Fibroblast of villous mesenchyme (primary cell): ENCODE measurements at places on chromosomes 6 and 20. TPM values are rescaled to one million over a fixed set of nuclear protein-coding genes. Genes with fewer than 3 reads are reported as not detected.

GRCh38 chr6:168858926-168859325, 394.7 kb downstream of the THBS2 start:
- DNase-seq: no peak

DNA sequence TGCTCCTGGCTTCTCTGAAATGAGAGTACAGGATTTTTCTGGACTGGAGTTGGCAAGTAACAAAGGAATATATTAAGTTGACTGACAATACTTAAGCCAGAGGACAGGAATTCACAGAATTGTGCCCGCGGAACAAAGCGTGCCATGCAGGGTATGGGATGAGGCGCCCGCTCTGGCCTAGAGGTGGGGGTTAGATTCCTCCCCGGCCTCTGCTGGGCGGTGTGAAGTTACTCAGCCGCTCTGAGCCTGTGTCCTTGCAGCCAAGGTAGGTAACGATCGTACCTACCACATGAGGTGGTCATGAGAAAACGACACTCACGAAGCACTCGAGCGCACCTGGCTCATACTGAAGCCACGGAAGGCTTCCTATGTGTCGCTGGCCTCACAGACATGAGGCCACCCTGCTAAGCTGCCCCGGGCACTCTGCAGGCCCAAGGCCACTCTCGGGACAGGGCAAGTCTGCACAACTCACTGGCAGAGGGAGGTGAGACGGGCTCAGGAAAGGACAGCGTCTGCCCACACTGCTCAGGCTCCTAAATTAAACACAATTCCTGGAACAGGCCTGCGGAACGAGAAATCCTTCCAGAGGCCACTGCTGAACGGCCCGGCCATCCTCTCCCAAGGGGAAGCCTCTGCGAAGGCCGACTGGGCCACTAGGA, 70.8 kb downstream of the PSMG4 start:
- no peak for DNase-seq

- no peak for DNase-seq
These were observed 35.2 kb upstream of the STMND1 start for GRCh38 chr6:17066610-17067009.

TNXB gene
- 4.8 and 17.7 TPM in 2 replicates for total RNA-seq

GPR6 gene
- not detected in 2 replicates for total RNA-seq

GRCh38 chr6:88614316-88614877, 349.0 kb downstream of the RNGTT start:
- no peak for DNase-seq

- DNase-seq: no peak
These were observed 105.0 kb upstream of the MAP3K7 start for GRCh38 chr6:90691823-90692222.

DNA sequence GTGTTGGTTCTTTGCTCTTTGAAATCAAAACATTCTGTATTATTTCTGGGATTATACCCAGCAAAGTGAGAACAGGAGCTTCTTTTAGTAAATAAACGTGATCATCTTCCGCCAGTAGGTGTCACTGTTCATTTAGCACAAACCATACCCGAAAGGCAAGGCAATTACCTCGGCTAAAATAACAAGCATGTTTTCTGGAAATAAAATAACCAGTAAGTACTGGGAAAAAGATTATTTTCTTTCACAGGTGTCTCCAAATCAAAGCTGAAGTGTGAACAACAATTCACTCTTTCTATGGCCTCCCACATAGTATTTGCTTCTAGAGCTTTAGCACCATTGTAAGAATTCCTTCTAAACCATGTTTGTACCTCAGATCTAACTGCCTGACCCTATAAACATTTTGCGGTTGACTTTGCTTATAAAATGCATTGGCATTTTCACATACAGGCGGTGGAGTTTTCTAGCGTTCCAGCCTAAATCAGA, 144.6 kb upstream of the AGPAT4 start:
- peak; percentile 84 for DNase-seq

ERVFRD-1 gene
- not detected in 2 replicates for total RNA-seq

ZSWIM3 gene
- 3.2 and 5.6 TPM in 2 replicates for total RNA-seq

GRCh38 chr6:8174571-8174970, 72.2 kb upstream of the EEF1E1 start:
- no peak for DNase-seq

DNA sequence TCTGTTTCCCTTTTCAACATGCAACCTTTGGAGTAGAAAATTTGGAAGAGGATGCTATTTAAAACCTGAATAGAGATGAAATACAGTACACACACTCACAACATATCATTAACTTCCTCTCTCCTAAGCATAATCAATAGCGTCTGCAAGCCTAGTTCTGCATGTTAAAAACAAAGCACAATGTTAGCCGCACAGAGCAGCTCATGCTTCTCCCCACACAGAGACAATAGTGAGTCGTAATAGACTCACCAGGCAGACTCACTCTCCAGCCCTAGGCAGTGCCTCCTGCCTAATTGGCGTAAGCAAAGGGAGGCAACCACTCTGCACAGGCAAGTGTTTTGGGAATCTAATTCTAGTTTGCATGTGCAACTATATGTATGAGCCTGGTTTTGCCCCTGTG, 45.8 kb upstream of the ARID1B start:
- DNase-seq: peak; percentile 7

DNA sequence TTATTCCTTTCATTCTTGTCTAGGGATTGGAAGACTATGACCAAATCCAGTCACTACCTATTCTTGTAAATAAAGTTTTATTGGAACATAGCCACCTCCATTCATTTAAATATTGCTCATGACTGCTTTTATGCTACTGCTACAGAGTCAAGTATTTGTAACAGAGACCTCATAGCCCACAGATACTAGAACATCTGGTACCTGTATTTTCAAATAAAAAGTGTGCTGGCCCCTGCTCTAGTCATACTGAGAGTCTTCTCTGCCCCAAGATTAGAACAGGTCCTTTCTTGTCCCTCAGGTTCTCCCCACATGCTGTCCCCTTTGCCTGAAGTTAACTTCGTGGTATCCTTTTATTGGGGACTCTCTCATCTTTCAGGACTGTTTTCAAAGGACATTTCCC, 422.3 kb downstream of the CBLN4 start:
- no peak for DNase-seq

DNA sequence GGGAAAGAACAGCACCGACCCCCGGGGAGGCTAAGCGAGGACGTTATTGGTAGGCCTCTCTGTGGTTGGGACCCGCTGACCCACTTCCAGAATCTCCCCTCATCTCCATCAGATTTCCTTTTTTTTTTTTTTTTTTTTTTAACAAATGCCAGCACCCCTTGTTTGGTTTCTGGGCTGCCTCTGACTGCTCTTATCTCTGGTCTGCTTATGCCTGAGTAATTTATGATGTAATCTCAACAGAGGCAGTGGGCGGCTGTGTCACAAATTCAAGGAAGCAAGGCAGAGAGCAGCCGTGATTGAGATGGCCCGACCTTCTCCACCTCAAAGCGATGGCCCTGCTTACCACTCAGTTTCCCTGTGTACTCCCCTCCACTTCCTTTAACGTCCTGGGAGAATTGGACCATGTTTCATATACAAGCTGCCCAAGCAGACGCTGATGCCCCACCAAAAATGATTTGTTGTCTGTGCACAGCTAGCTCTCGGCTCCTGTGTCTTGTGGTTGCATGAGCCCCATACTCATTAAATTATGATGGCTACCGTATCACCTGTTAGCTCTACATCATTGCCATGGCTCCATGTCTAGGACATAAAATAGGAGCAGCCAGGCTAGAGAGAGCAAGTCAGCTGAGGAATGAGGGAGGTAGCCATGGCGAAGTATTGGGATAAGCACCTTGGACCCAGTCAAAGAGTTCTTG, 98.1 kb downstream of the ZNF217 start:
- DNase-seq: no peak

GRCh38 chr6:151330130-151330696, 61.1 kb downstream of the ZBTB2 start:
- peak; percentile 95 for DNase-seq

GRCh38 chr6:62528894-62529526, 243.0 kb upstream of the KHDRBS2 start:
- no peak for DNase-seq

GRCh38 chr6:84553527-84553926, 210.9 kb downstream of the TBX18 start:
- no peak for DNase-seq

ZSCAN31 gene
- total RNA-seq: 3.5 and 3.9 TPM in 2 replicates

GRCh38 chr6:15113587-15113986, 132.3 kb upstream of the JARID2 start:
- no peak for DNase-seq

BMP2 gene
- total RNA-seq: 4.3 and 19.3 TPM in 2 replicates

IL22RA2 gene
- total RNA-seq: not detected in 2 replicates

DNA sequence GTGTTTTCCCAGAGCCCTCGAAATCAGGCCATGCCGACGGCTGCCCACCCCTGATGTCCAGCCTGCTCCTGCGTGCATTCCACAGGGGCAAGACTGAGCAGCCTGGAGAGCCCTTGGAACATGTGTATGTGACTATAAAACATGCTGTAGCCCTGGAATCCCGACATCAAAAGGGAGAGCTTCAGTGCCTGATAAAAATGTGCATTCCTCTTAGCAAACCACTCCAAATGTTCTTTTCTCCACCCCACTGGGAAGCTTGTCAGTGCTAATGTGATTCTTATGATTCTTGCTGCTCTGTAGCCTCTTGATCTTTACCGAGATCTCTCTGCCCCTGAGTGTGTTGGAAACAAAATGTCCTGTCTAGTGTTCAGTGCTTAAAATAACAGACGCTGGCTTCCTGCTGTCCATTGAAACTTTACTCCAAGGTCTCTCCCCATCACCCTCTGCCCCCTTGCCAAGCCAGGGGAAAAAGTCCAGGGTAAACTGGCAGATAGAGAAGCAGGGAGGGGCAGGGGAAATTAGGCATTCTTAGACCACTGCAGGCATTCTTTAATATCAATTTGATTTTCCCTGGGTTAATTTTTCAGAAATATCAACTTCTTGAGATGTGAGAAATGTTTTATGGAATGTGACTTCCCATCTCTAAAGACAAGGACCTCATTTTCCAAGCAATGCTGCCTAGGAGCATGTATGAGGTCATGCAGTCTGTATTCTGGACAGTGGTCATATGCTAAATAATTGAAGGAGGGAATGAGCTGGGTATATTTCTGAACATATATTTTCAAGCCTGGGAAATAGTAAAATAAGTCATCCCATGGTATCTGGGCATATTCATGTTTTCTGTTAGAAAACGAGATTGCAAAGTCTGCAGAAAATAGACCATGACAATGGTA, 73.8 kb upstream of the ISM1 start:
- no peak for DNase-seq

DNA sequence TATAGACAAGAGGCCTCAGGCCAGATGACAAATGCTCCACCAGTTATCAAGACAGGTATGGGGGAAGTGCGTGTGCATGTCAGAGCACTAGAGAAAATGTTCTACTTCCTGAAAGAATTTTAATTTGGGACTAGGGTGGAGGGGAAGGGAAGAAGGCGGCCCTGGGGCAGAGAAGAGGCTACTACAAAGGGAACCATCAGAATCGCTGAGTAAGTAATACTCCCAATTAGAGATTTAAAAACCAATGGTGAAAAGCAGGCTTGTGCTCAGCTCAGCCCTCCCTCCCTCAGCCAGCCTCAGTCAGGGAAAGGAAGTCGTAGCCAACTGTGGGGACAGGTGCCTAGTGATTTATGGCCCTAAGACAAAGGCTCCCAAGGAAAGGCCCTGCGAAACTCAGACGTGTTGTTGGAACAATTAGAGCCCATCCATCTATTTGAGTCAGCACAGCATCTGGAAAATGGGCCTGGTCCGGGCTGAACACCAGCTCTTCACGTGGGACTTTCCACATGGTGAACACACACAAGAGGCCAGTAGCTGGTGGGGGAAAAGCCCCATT, 15.0 kb upstream of the MAFB start:
- no peak for DNase-seq

- no peak for DNase-seq
These were observed 185.1 kb downstream of the COL19A1 start for GRCh38 chr6:70051197-70052124.

DNA sequence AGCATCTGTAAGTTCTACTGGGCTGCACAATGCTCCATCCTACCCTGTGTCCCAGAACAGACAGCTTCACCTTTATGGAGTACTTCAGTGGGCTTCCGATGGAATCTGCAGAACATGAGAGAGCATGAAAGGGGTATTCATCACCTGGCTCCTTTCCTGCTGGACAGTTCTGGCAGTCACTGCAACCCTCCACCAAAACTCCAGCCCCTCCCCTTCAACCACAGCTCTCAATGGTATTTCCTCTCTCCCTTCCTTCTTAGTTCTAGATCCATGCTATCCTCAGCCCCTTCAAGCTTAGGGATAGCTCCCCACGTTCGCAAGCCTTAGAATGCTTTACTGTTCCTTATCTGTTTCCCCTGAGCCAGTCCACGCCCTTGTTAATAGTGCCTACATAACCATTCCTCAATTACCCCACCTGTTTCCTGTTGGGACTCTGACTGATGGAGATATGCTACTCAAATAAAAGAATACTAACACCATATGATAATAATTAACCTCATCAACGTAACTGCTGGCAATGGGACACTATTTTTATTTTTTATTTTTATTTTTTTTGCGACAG, 26.8 kb downstream of the TRAM2 start:
- DNase-seq: no peak

DNA sequence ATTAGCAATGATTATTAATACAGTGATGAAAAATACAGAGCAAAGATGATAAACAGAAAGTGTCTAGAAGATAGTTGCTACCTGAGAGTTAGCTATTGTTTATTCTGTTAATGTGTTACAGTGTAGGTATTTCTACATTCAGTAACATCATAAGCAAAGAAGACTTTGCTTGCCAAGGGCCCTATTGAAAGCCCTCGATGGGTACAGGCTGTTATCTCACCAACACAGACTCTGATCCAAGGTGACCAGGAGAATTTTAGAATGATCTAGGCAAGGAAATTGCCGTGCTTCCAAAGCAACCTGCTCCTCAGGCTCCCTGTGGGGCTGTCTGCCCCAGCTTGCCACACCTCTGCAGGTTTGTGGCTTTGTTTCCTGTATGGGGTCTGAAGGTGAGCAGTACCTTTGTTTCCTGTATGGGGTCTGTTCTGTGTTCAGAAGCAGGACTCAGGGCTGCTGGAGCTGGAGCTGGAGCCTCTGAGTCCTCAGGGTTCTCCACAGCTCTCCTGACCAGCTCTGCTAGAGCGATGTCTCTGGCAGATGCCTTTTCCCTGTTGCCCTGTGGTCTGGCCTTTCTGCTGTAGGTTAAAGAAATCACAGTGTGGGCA, 32.5 kb downstream of the PHACTR3 start:
- no peak for DNase-seq

GRCh38 chr20:6028818-6029217, 25.0 kb downstream of the LRRN4 start:
- DNase-seq: no peak

- peak; percentile 41 for DNase-seq
These were observed 33.5 kb upstream of the TSPYL1 start for GRCh38 chr6:116313101-116313776.

DNA sequence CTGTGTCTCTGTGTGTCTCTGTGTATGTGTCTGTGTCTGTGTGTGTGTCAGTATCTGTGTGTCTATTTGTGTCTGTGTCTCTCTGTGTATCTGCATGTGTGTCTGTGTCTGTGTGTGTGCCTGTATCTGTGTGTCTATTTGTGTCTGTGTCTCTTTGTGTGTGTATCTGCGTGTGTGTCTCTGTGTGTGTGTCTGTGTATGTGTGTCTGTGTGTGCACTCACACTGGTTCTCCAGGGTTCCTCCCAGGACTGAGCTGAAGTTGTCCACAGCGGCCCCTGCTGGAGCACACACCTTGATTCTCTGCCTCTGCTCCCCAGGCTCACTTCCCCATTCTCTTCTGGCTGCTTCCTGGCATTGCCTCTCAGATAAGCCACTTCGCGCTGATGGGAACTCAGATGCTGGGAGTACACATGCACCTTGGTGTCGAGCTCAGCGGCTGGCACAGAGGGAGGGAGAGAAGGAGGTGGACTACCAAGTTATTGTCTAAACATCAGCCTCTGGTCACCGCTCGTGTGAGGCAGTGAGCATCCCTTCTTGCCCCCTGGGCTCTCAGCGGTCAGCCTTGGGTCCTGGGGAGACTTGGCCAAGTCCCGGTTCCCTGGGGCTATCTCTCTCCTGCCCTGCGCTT, 104.9 kb upstream of the NXT1 start:
- no peak for DNase-seq

ZNF335 gene
- total RNA-seq: 17.7 and 19.6 TPM in 2 replicates

RGS17 gene
- 1.3 and 2.9 TPM in 2 replicates for total RNA-seq
